GDM1 (cell line): ENCODE measurements at places on chromosomes 1 and 21.

DNA sequence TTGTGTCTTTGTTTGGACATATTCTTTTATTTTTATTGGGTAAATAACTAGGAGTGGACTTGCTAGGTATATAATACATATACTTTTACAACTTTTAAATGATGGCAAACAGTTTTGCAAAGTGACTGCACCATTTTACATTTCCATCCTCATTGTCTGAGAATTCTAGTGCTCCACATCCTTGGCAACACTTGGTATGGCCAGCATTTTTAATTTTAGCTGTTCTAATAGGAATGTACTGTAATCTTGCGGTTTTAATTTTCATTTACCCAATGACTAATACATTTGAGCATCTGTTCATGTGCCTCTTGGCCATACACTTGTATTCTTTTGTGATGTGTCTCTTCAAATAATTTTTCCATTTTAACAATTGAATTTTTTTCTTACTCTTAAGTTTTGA, 37.0 kb upstream of the ATP6V1G3 start:
- no peak for DNase-seq

- no peak for DNase-seq
Observed at GRCh38 chr1:4408380-4408779, 246.0 kb upstream of the AJAP1 start.

DNA sequence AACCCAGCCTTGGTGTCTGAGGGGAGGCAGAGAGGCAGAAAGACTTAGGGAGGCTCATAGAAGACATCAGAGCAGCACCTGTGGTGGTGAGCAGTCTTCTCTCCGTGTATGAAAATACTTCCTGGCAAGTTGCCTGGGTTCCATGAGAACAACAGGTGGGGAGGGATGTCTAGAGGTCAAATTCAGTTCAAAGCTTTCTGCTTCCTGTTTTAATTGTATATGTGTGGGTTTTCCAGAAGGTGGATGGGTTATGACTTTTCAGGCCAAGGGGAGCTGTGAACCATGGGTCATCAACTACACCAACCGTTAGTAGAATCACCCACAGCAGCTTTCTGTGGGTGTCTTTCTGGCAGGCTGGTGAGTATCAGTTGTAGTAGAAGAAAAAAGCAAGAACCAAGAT, 4.1 kb upstream of the FCRL2 start:
- DNase-seq = no peak

DNA sequence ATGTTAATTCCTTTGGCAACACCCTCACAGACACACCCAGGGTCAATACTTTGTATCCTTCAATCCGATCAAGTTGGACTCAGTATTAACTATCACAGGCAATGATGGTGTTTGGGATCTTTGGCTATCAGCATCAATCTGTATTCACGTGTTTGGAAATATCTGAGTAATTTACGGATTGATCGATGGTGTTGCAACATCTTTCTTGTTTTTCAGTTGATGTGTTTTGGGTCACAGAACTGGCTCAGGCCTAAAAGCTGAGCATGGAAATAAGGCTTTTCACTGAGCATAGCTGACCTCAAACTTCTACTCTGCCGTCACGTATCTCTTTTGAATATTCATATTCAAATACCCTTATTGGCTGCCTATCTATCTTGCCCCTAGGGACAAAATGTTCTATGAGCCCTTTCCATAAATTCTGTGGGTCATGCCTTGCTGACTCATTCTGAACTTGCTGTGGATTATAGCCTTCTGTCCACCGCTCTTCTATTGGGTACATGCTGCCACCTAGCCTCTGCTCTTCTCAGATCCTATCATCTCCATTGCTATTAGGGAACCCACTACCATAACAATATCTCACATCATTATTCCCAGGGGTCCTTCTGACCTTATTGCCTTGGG, 156.0 kb downstream of the PDE4B start:
- peak; percentile 41 for DNase-seq

DNA sequence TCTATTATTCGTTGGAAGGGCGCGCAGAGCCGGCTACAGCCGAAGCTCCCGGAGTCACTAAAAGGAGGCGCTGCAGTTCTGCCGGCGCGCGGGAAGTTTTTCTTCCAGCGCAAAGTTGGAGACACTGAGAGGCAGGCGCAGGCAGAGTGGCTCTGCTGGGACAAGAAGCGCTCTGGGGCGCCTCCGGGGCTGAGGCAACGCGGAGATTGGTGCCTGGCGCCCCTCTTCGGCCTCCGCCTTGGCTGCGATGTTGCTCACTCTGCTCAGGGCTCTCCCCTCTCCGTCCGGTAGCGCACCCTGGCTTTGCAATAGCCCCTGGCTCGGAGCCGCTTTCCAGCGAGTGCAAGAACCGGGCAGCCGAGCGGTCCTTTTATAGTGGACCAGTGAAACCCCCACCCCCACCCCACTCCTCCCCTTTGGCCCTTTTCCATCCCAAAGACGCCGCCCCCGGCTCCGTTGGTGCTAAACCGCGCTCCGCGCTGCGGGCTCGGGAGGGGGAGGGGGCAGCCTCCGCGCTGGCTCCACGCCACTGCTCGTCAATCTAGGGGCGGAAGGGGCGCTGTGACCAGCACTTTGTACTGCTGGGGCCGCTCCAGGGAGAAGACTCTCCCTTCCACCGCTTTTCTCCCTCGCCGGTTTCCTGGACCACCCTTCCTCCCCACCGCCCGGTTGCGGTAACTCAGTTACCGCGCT, at the start of gene ADAMTS1:
Gene ADAMTS1, minus strand, starts transcription at position 344 of the 693 bp plus-strand sequence. CDS start 455 bp downstream, outside the sequence.
- no peak for DNase-seq

DNA sequence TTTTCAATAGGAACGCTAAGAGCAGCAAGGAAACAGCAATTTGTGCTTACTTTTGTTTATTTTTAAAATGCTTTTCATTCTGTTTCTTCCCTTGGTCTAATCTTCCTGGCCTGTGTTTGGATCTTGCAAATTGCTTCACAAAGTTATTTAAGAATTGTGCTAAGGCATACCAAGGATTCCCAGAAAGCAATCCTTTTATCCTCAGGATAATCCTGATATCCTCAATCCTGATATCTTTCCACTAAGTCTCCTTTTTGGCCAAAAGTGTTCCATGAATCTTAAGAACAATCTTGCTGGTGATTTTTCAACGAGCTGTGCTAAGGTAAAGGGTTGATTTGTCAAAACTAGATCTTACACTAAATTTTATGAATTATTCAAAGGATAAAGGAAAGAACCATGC, 1577.9 kb downstream of the PLA2G4A start:
- DNase-seq = no peak

- no peak for DNase-seq
Observed at GRCh38 chr1:66273656-66274055, 260.3 kb upstream of the SGIP1 start.

DNA sequence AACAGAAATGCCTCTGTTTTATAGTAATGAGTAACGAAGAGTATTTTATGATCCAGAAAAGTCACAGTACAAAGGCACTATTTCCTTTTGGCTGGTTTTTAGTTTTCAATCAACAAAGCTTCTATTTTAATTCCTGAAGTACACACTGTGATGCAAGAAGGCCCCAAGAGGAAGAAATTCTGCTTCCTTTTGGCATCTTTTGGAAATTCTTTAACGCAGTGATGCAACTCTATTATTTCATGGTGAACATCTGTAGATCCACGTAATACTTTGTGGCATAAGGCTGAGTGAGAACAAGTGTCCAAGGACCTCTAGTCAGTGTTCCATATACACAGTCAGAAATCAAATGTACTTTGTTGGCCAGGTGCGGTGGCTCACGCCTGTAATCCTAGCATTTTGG, 137.5 kb downstream of the TGFB2 start:
- DNase-seq = no peak

GRCh38 chr1:78420181-78420580, 70.6 kb upstream of the PTGFR start:
- DNase-seq = no peak
